ENCODE measurements at places on chromosomes 7 and 10. TPM values are rescaled to one million over a fixed set of nuclear protein-coding genes. Genes with fewer than 3 reads are reported as not detected.

Gene ITPRIP
- total RNA-seq = 2.0 TPM

Gene GIMAP5
- total RNA-seq = 2.7 TPM

Gene PKD2L1
- 0.25 TPM for total RNA-seq

Gene INA
- 161 TPM for total RNA-seq

Gene FAM221A
- total RNA-seq = 6.9 TPM

Gene C10orf62
- not detected for total RNA-seq

Gene MRC1
- total RNA-seq = 2.0 TPM

Gene MYPN
- total RNA-seq = not detected

Gene GIMAP1
- 0.49 TPM for total RNA-seq

Gene NUTM2D
- total RNA-seq = 7.9 TPM

Gene LIPF
- 3.4 TPM for total RNA-seq

Gene HDAC9
- 101 TPM for total RNA-seq

Gene SFTPA2
- total RNA-seq = 0.25 TPM

Gene CYP26A1
- total RNA-seq = 22.9 TPM

Gene RSPH10B2
- total RNA-seq = 2.2 TPM

Gene EFCAB10
- total RNA-seq = 2.7 TPM

Gene ZNF212
- 7.1 TPM for total RNA-seq

Gene VPS37D
- total RNA-seq = 14.5 TPM

Gene FXYD4
- not detected for total RNA-seq

Gene C10orf90
- 0.49 TPM for total RNA-seq

Gene HELLS
- 18.7 TPM for total RNA-seq

Gene NANOS1
- total RNA-seq = 5.2 TPM

Gene SPOCK2
- 25.8 TPM for total RNA-seq

Gene IL2RA
- total RNA-seq = not detected

Gene PLEKHS1
- total RNA-seq = not detected

Gene UTF1
- total RNA-seq = not detected

Gene DPYSL4
- total RNA-seq = 39.3 TPM

Gene UCN3
- not detected for total RNA-seq

Gene ACSM6
- not detected for total RNA-seq

Gene CNPY1
- total RNA-seq = 0.74 TPM

Gene MAP3K8
- total RNA-seq = 4.2 TPM

Gene NEURL1
- total RNA-seq = 26.8 TPM

Gene NSUN5
- 11.6 TPM for total RNA-seq

All from temporal lobe (tissue), 4 donors.